Stromal cell of bone marrow (primary cell): ENCODE measurements at places on chromosomes 1 and 21.

GRCh38 chr1:41715441-41716095, 203.2 kb downstream of the HIVEP3 start:
- DNase-seq = no peak

GRCh38 chr1:42758641-42759040, 8.2 kb downstream of the P3H1 start:
- DNase-seq = no peak

- no peak for DNase-seq
Measured at GRCh38 chr1:39082811-39083576, 56.8 kb downstream of the NDUFS5 start.

DNA sequence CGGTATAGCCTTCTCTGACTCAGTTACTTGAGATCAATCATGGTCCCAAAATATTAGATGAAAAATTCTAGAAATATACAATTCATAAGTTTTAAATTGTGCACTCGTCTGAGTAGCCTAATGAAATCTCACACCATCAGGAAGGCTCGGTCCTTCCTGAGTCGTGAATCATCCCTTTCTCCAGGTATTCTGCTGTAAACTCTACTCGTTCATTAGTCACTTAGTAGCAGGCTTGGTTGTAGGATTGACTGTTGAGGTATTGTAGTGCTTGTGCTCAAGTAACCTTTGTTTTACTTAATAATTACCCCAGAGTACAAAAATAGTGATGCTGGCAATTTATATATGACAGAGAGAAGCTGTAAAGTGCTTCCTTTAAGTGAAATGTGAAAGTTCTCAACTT, 238.7 kb downstream of the OLFM3 start:
- DNase-seq = no peak

DNA sequence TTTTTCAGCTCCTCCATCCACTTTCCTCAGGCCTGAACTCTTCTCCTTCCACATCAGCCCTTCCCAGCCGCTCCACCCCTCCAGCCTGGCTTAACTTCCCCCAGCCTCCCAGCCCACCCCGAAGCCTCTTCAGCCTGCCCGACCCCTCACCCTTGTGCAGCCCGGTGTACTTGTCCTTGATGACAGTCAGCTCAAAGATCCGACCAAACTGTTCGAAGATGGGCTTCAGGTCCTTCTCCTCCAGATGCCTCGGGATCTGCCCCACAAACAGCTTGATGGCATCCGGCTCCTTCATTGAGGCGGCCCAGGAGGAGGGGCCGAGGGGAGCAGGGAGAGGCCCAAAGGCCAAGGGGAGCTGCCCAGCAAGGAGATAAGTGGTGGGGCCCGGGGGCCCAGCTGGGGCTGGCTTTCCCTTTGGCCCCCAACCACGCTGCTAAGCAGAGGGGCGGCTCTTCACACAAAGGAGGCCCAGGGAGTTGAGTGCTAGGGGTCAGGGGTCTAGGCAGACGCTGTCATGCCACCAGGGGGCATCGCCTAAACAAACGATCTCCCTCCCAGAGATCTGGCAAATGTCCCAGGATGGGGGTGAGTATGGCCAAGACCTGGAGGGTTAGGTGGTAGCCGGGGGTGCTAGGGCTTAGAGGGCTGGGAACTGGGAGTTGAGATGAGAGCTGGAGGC, 738 bp downstream of the CELF3 start:
- DNase-seq = no peak

- DNase-seq = no peak
Measured at GRCh38 chr1:17909634-17910033, 154.5 kb downstream of the ACTL8 start.

DNA sequence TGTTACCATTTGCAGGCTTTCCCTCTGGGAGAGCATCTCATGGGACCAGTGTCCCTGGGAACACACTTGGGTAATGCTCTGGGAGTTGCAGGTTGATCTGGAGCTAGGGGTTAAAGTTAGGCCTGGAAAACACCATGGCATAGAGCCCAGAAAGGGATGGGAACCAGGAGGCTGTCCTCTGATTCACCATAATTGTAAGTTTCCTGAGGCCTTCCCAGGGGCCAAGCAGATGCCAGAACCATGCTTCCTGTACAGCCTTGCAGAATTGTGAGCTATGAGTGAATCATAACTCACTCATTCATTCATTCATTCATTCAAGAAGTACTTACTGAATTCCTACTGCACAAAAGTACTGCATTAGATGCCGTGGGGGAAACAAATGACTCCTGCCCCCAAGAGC, 50.0 kb downstream of the LACTBL1 start:
- peak; percentile 3 for DNase-seq

GRCh38 chr1:12197483-12197880, 30.7 kb downstream of the TNFRSF1B start:
- no peak for DNase-seq

DNA sequence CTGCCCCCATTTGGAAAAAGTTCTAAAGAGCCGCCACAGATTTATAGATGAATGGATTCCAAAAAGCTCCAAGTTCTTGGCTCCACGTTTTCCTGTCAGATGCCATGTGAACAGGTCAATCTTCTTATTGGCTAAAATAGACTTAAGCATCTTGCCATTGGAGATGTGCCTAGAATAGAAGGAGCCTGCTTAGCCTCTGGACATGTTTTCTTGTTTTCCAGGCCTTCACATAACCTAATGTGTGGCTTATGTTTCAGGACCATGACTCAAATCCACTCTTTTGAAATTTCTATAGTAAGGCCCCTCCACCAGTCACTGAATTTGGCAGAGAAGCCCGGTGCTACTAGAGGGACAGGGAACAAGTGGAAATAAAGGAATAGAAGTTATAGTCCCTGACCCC, 31.5 kb downstream of the PHC2 start:
- DNase-seq = no peak

GRCh38 chr1:226444901-226445300, 37.0 kb upstream of the PARP1 start:
- no peak for DNase-seq

- DNase-seq = peak; percentile 75
Measured at GRCh38 chr21:44958471-44959191, 18.8 kb downstream of the SLX9 start.

- DNase-seq = no peak
Measured at GRCh38 chr1:37123276-37124115, 89.2 kb upstream of the GRIK3 start.

- no peak for DNase-seq
Measured at GRCh38 chr1:14842891-14843290, 244.4 kb downstream of the KAZN start.

DNA sequence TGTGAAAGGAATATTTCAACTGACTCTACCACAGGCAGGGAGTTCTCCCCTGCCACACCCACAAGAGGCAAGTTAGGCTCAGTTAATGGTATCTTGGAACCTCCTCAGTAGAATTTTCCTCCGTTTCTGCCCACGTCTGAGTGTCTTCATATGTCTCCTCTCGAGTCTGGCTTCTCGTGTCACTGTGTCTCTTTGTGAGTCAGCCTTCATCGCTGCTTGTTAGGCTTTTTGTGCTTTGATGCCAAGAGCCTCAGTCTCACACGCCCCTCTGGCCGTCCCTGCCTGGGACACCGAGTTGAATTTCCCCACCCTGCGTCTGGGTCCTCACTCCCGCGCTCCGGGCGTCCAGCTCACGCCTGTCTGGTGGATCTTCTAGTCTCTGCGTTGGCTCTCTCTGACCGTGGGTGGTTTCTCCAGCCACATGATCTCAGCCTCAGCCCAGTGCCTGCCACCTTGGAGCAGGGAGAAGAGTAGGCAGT, 125.7 kb upstream of the GADD45A start:
- peak; percentile 55 for DNase-seq

GRCh38 chr1:184189361-184189760, 137.8 kb downstream of the TSEN15 start:
- no peak for DNase-seq
